Endothelial cell of umbilical vein (primary cell): ENCODE measurements at places on chromosomes 13 and 19. TPM values are rescaled to one million over a fixed set of nuclear protein-coding genes. Genes with fewer than 3 reads are reported as not detected.

DNA sequence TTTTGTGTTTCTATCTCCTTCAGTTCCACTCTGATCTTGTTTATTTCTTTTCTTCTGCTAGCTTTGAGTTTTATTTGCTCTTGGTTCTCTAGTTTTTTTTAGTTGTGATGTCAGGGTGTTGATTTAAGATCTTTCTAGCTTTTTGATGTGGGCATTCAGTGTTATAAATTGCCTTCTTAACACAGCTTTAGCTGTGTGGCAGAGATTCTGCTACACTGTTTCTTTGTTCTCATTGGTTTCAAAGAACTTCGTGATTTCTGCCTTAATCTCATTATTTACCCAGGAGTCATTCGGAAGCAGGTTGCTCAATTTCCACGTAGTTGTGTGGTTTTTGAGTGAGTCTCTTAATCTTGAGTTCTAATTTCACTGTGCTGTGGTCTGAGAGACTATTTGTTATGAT, 251.7 kb upstream of the HTR2A start:
- DNase-seq = no peak

GRCh38 chr19:10565028-10565566, 713 bp downstream of the KRI1 start:
- DNase-seq = peak; percentile 26

- DNase-seq = peak; percentile 78
Measured at GRCh38 chr13:35978607-35979316, 152.4 kb downstream of the DCLK1 start.

RASAL3 gene
- total RNA-seq = 4.1 and 4.3 TPM in 2 replicates

ZNF439 gene
- total RNA-seq = 0.33 TPM in 1 of 2 replicates, not detected in the other

CNFN gene
- total RNA-seq = 0.73 TPM in 1 of 2 replicates, not detected in the other

COX6B1 gene
- total RNA-seq = 300 and 327 TPM in 2 replicates

DNA sequence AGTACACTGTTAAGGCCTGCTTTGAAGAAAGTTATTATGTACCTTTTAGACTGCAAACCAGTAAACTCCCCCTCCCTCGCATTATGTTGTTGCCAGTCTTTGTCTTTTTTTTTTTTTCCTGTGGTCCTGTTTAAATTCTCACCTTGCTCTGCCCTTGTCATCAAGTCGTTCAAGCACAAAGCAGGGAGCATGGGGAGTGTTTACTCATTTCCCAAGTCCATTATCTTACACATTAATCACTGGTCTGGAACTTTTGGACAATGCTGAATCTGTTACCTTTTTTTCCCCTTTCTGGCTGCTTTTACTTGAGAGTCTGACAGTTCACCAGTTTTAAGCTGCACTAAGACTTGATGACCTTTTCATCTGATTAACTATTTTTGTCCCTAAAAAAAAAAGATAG, 108.2 kb downstream of the DACH1 start:
- DNase-seq = peak; percentile 71

DNA sequence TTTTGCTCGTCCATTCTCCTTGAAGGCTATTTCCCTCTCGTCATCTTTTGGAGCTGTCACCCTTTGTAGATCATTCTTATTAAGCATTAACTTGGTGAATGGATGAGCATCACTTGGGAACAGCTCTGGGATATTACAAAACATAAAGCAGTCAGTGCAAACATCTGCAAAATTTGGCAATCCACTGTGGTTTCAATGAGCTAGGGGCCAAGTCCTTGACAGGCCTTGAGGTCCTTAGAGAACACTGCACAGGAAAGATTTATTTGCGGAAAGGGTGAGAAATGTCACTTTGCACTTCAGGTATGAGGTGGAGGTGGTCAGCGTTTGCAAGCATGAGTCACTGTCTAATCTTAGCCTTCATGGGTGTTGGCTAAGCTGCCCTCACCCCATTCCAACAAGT, 239.7 kb upstream of the MAB21L1 start:
- DNase-seq = no peak

- DNase-seq = no peak
Measured at GRCh38 chr13:67042556-67042955, 187.6 kb downstream of the PCDH9 start.

GRCh38 chr13:60398379-60398891, 1.4 kb downstream of the TDRD3 start:
- no peak for DNase-seq

- DNase-seq = no peak
Measured at GRCh38 chr19:1779574-1779973, 26.3 kb downstream of the ONECUT3 start.

DNA sequence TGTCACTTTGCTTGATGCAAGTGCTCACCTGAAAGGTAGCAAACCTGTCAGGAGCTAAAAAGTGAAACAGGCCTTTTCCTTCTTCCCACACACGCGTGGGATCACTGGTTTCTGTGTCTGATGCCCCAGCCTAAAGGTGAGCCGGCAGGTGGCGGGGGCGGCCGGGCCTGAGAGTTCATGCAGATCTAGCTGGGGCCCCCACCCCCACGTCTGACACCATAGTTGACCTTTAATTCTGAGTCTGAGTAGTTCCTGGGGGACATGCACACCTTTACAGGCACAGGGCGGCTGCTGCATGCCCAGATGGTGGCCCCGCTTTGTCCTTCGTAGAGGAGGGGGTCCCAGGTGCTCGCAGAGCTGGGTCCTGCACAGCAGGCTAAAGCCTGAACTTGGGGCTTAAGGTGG, 345.3 kb downstream of the TEX29 start:
- DNase-seq = no peak

- DNase-seq = no peak
Measured at GRCh38 chr13:107730813-107731212, 484.5 kb downstream of the LIG4 start.

TMEM255B gene
- 85.0 and 105 TPM in 2 replicates for total RNA-seq

GRCh38 chr13:84563611-84564010, 681.3 kb upstream of the SLITRK1 start:
- DNase-seq = no peak

GRCh38 chr19:49116544-49116943, 2.4 kb downstream of the LIN7B start:
- DNase-seq = no peak

DNA sequence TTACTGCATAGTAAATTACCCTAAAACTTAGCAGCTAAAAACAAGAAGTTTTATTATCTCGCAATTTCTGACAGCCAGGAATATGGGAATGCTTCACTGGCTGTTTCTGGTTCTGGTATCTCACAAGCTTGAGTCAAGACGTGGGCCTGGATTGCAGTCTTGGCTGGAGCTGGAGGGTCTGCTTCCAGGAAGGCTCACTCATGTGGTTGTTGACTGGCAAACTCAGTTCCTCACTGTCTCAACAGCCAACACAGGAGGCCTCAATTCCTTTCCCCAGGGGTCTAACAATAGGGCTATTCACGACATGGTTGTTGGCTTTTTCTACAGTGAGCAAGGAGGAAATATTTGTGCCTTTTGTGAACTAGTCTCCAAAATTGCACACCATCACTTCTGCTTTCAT, 146.3 kb downstream of the GPC5 start:
- no peak for DNase-seq

HTR2A gene
- total RNA-seq = not detected in 2 replicates

GRCh38 chr19:13181747-13182388, 31.7 kb downstream of the IER2 start:
- peak; percentile 51 for DNase-seq

GRCh38 chr13:101258071-101258470, 158.2 kb downstream of the NALCN start:
- peak; percentile 84 for DNase-seq

GRCh38 chr19:7292950-7293761, 1.1 kb downstream of the INSR start:
- no peak for DNase-seq

DNA sequence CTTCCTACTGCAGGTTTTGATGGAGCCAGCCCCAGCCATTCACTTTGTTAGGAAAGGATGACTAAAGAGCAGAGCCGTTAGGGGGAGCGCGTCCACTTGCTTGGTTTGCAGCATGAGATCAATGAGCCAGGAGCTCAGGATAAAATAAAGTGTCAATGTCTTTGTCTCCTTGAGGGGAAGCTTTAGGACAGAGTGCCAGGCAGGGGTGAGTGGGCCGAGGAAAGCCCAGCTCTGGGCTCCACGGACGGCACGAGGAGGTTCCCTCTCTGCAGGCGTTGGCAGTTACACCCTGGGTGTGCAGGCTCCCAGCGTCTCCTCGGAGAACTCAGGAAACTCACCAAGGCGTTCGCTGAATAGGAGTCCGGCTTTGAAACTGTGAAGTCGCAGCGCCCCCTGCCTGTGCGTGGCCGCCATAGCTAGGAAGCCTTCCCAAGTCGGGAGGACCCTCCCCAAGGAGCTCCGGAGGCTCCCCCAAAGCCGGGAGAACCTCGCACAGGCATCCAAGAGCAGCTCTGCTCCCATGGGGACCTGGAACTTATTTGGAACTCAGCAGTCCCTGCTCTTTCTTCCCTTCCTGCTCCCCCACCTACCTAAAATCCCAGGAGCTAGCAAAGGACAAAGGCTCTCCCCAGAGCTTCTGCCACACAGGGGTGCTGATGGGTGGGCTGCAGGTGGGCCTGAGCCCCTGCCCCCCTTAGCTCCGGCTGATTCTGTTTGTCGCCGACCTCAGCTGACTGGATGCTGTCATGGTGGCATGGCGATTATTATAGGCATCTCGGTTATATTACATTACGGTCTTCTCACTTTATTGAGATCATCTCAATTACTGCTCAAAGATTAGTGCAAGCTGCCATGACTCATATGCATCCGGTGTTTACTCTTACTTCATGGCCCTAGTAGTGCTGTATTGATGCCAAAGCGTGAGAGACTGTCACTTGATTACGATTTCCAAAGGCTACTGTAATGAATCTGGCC, 34.4 kb downstream of the GSX1 start:
- peak; percentile 88 for DNase-seq

GRCh38 chr19:35090506-35091214, 25.0 kb upstream of the FXYD3 start:
- peak; percentile 57 for DNase-seq

DAND5 gene
- 0.20 and 0.28 TPM in 2 replicates for total RNA-seq
